Activated T-helper 1 cell treated with anti-CD3 and anti-CD28 coated beads, Interleukin-12 subunit alpha, Interleukin-12 subunit beta, Interleukin-2, Interleukin-4 antibody, amounts not matched to agents 30 ng/mL and 10 ng/mL and 1 ng/mL, durations not matched to agents 14 hours and 24 hours and 36 hours (primary cell): ENCODE measurements at places on chromosomes 13 and 19. TPM values are rescaled to one million over a fixed set of nuclear protein-coding genes. Genes with fewer than 3 reads are reported as not detected.

Gene DCLK1
- not detected in 2 replicates for total RNA-seq

Gene NLRP4
- total RNA-seq, result not detected in 2 replicates

Gene ZNF208
- total RNA-seq, result not detected in 2 replicates

Gene KLK1
- 2.5 and 3.4 TPM in 2 replicates for total RNA-seq

Gene CGB3
- not detected in 2 replicates for total RNA-seq

- H3K27ac ChIP-seq, result no peak overlapping the region
- H3K36me3 ChIP-seq, result peaks cover 39% of the 10 kb centered on the region
- no peak for DNase-seq
- H3K4me1 ChIP-seq, result peaks cover 63% of the 10 kb centered on the region
These were observed 10.9 kb downstream of the UBAC2 start for GRCh38 chr13:99211421-99212035.

DNA sequence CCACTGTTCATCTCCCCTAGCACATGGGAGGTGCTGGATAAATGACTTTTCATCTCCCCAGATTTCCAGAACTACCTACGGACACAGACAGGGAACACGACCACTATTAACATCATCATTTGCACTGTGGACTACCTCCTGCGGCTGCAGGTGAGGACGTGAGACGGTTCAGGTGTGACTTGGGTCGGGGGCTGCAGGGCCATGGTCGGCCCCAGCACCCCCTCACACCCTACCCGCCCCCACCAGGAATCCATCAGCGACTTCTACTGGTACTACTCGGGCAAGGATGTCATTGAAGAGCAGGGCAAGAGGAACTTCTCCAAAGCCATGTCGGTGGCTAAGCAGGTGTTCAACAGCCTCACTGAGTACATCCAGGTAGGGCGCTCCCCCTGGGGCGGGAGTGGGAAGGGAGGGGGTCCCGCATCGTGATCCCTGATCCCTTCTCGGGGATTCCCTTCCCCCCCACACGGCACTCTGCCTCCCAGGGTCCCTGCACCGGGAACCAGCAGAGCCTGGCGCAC is 74.4 kb downstream of the MAP4K1 start:
- DNase-seq, result no peak
- no peaks in the 10 kb centered on the region for H3K27me3 ChIP-seq
- peaks cover 39% of the 10 kb centered on the region for H3K4me1 ChIP-seq
- H3K27ac ChIP-seq, result peak overlapping the region; percentile 4

DNA sequence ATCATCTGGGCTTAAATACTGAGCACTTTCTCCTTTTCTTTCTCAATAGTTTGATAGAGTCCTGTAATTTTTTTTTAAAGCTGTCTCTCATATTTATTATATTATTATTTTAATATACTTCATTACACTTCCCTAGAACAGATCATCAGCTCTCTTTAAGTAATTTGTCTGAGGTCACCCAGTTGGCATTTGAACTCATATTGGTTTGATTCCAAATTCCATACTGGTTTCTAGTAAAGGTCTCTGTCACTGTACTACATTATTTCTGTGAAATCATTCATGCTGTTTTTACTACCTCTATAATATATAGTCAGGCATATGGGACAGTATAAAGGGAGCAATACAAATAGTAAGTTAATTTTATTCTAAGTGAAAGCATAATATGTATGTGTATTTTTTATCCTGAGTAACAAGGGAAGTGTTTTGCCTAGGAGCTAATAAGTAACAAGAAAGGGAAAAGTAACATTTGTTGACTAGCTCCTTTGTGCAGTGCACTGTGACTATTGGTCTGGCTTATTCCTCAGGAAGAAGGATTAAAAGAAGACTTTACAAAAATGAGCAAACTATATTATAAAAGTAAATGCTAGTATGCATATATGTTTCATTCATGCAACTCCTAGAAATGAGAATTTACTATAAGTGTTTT is 14.3 kb downstream of the LPAR6 start:
- H3K4me3 ChIP-seq, result no peak overlapping the region
- H3K27ac ChIP-seq, result no peak overlapping the region
- H3K4me1 ChIP-seq, result peaks cover 38% of the 10 kb centered on the region
- no peaks in the 10 kb centered on the region for H3K27me3 ChIP-seq
- DNase-seq, result no peak

DNA sequence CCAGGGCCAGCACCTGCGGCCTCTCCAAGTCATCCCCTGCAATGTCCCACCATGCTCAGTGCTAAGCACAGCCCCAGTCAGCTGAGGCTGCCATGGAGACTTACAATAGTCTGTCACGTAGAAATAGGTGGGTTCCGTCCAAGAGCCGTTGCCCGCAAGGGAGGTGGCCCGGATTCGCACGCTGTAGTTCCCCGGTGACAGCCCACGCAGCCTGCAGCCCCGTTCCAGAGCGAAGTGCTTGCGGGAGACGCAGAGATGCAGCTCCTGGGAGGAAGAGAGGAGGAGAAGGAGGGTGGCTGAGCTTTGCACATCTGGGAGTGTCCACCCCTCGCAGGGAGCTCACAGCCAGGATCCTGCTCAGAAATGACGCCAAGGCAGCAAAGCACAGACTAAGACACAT is 62.6 kb downstream of the ZNF557 start:
- H3K27me3 ChIP-seq, result no peaks in the 10 kb centered on the region
- no peaks in the 10 kb centered on the region for H3K4me1 ChIP-seq
- H3K27ac ChIP-seq, result no peak overlapping the region
- H3K36me3 ChIP-seq, result no peaks in the 10 kb centered on the region

DNA sequence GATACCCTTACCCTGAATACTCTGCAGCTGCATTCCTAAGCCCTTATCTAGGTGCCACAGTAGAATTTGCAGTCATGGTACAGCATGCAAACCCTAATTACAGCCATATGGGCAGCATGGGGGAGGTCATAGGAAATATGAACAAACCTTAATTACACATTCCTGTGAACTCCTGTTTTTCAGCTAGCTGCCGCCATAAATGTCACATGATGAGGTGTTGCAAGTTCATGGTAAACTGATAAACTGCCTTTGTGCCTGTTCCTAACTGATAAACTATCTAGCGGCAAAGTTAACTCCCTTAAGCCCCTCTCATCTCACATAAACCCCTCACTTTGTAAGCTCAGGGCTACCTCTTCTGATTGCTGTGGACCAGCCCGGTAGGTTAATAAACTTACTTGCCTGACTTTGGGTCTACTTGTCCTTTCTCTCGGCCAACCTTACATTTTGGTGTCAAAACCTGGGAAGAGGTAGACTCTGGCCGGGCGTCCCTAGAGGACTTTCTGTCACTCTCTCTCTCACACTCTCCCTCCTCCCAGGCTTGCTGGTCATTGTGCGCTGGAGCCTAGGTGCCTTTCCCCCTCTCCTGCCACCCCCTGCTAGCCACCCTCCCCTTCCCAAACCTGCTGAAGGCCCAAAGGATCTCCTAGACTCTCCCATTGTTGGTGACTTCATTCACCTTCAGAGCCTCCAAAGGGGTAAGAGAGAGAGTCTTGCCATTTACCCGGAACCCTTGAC is 43.3 kb downstream of the ZNF93 start:
- H3K4me1 ChIP-seq, result no peaks in the 10 kb centered on the region
- H3K36me3 ChIP-seq, result no peaks in the 10 kb centered on the region
- no peak overlapping the region for H3K27ac ChIP-seq
- DNase-seq, result no peak
- H3K4me3 ChIP-seq, result no peak overlapping the region

- peaks cover 8% of the 10 kb centered on the region for H3K4me1 ChIP-seq
- no peak overlapping the region for H3K27ac ChIP-seq
These were observed 173.3 kb downstream of the USP12 start for GRCh38 chr13:26998292-26998691.

DNA sequence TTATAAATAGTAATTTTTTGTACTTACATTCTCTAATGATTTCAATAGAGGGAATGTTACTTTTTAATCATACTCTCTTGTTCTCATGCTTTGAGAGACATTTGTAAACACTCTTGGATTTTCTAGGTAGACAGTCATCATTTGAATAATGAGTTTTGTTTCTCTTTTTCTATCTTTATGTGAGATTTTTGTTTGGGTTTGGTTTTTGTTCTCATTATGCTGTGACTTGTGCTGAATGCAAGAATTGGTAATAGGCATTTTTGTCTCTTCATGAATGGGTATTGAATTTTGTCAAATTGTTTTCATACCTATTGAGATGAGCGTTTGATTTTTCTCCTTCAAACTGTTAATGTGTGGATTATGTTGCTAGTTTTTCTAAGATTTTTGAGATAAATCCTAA is 56.8 kb upstream of the GPR183 start:
- peaks cover 3% of the 10 kb centered on the region for H3K27me3 ChIP-seq
- H3K4me3 ChIP-seq, result no peak overlapping the region
- DNase-seq, result no peak
- H3K36me3 ChIP-seq, result peaks cover 40% of the 10 kb centered on the region

GRCh38 chr13:74056801-74057542 is 77.2 kb downstream of the KLF12 start:
- H3K4me1 ChIP-seq, result peaks cover 66% of the 10 kb centered on the region
- no peak overlapping the region for H3K27ac ChIP-seq
- peaks cover 22% of the 10 kb centered on the region for H3K36me3 ChIP-seq
- H3K4me3 ChIP-seq, result no peak overlapping the region
- H3K27me3 ChIP-seq, result no peaks in the 10 kb centered on the region
- DNase-seq, result no peak

GRCh38 chr13:99051768-99052455 is 74.0 kb upstream of the DOCK9 start:
- H3K4me1 ChIP-seq, result peaks cover 78% of the 10 kb centered on the region
- peak overlapping the region; percentile 67 for H3K4me3 ChIP-seq
- H3K27me3 ChIP-seq, result no peaks in the 10 kb centered on the region
- H3K27ac ChIP-seq, result peak overlapping the region; percentile 83
- peaks cover 16% of the 10 kb centered on the region for H3K36me3 ChIP-seq

- H3K27me3 ChIP-seq, result no peaks in the 10 kb centered on the region
- no peak overlapping the region for H3K27ac ChIP-seq
- no peak for DNase-seq
- no peak overlapping the region for H3K4me3 ChIP-seq
- no peaks in the 10 kb centered on the region for H3K4me1 ChIP-seq
- no peaks in the 10 kb centered on the region for H3K36me3 ChIP-seq
These were observed 168.8 kb downstream of the OLFM4 start for GRCh38 chr13:53197424-53197823.

GRCh38 chr13:25752957-25753551 is 298.8 kb downstream of the SHISA2 start:
- DNase-seq, result peak; percentile 35
- peaks cover 2% of the 10 kb centered on the region for H3K36me3 ChIP-seq
- H3K27ac ChIP-seq, result peak overlapping the region; percentile 32
- H3K27me3 ChIP-seq, result no peaks in the 10 kb centered on the region

DNA sequence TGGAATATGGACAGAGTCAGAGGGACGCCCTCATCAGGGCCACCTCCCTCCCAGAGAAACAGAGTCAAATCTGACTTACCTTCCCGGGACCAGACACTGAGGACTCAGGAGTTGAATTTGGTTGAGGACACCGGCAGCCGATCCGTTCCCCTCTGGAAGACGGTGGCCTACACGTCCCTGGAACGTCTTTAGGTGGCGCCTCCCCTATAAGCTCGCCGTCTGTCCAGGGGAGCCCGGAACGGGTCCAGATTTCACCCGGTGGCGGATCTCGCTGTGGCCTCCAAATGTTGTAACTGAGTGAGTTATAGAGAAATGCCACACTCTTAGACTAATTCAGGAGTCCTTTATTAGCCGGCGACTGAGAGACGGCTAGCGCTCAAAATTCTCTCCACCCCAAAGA is 9.0 kb downstream of the TNFSF14 start:
- H3K27ac ChIP-seq, result no peak overlapping the region
- H3K4me1 ChIP-seq, result peaks cover 33% of the 10 kb centered on the region
- H3K36me3 ChIP-seq, result peaks cover 28% of the 10 kb centered on the region
- DNase-seq, result no peak
- peak overlapping the region; percentile 66 for H3K4me3 ChIP-seq

GRCh38 chr13:98487016-98487415 is 89.9 kb downstream of the STK24 start:
- peaks cover 66% of the 10 kb centered on the region for H3K4me1 ChIP-seq
- no peak overlapping the region for H3K27ac ChIP-seq
- peaks cover 8% of the 10 kb centered on the region for H3K36me3 ChIP-seq
- no peak for DNase-seq
- H3K4me3 ChIP-seq, result no peak overlapping the region
